Stimulated activated CD8-positive, alpha-beta memory T cell treated with anti-CD3 and anti-CD28 coated beads, Interleukin-4, amount 100 ng/mL, for 1 hour (primary cell): ENCODE measurements at places on chromosomes 2 and 18.
A peak's percentile ranks its signal among the peaks of the same experiment; 100 is the strongest.

GRCh38 chr18:62437235-62438017 lies 85.4 kb upstream of the ZCCHC2 start:
- DNase-seq = no peak

GRCh38 chr2:45103351-45104345 lies 94.4 kb upstream of the SIX2 start:
- DNase-seq = no peak

DNA sequence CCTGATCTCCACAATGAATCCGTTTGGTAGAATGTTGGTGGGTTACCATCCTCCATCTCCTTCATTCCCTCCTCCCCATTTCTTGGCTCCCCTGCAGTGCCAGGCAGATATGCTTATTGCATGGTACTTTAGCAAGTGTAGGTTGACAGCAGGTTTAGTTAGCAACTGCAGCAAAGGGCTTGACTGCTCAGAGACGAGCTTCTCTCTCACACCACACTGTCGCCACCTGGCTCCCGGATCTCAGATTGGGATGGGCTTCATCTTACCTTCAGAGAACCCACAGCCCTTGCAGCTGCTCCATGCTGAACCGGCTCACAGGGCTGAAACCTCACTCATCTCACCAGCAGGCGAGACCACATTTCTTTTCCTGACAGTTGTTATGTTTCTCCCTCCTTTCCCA lies 88.8 kb downstream of the VWA3B start:
- no peak for DNase-seq

DNA sequence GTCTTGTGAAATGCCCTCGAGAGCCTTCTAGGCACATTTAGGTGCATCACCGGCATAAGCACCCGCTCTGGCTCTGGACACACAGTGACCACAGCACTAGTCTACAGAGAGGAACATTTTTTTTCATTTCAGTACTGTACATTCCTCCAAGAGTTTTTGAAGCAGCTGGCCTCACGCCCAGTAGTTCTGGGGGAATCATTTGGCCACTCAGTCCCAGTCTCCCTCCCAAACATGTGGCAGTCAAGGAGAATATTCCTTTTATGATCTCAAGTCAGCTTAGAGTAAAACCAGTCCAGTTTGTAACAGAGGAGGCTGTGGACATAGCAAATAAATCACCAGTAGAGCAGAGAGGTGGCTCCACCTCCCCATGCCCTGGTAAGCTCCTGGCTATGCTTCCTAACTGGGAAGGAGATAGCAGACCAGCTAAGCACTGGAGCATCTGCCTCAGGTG lies 48.1 kb downstream of the KCNE4 start:
- no peak for DNase-seq

GRCh38 chr18:3760741-3761140 lies 310.8 kb downstream of the TGIF1 start:
- no peak for DNase-seq

DNA sequence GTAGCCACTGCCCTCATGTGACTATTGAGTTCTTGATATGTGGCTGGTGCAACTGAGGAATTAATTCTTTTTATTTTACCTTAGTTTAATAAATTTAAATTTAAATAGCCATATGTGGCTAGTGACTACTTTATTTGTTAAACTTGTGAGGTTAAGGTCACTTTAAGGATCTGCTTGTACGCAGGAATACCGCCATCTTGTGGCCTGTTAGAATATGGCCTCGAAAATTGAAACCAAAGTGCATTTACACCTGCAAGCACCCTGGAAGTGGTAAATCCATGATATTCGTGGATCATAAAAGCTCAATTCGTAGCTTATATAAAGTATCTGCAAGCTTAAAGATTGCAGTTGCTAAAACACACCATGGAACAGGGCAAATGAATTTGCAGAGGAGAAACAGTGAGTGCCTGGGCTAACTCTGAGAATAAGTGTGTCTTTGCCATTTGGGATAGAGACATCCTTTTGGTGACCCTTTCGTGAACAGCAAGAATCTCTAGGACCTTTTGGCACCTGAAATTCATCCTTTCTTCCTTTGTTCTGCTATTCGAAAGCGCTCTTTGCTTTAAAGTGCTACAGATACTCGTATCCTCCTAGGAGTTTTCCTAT lies 59.9 kb upstream of the REG3A start:
- no peak for DNase-seq

GRCh38 chr2:14081521-14081920 lies 551.0 kb upstream of the LRATD1 start:
- DNase-seq = no peak

DNA sequence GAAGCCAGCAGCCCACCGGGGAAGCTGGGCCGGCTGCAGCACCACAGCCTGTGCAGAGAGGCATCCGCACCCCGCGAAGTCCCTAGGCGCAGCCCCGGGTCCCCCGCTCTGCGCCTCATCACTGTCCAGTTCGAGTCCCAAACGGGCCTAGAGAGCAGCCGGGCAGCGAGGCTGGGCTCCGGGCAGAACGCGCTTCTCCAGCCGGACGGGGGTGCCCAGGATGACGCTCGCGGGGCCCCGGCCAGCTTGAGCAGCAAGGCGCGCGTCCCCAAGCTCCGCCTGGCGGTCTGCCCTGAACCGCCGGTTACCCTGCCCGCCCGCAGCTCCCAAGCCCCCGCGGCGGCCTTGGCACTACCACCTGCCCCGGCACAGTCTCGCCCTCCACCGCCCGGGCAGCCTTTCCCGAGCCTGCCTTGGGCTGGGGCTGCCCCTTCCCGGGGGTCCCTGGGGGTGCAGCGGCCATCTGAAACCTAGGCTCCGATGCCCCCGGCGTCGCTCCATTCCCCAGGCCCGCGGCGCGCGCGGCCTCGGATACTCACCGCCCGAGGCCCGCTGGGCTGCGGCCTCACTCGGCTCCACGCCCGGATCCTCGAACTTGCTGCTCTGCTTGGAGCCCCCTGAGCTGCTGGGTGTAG lies 591 bp downstream of the SLC16A14 start:
- peak; percentile 3 for DNase-seq

- DNase-seq = no peak
Observed at GRCh38 chr2:216956820-216957493, 97.1 kb upstream of the TNP1 start.

DNA sequence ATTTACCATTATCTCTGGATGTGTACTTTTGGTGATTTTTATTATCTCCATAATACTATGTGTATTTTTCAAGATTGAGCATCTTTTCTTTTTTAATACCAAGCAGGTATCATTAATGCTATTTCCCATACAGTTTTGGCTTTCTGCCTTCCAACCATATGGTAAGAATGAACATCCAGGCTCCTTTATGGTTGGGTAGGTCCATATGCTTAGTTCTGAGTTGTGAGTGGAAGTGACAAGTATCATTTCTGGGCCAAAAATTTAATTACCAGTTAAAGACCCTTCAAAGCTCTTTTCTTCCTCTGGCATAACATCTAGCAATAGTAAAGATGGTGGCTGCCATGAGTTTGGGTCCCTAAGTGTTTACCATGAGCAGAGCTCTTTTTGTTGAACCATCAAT lies 4.3 kb upstream of the RBM43 start:
- no peak for DNase-seq

DNA sequence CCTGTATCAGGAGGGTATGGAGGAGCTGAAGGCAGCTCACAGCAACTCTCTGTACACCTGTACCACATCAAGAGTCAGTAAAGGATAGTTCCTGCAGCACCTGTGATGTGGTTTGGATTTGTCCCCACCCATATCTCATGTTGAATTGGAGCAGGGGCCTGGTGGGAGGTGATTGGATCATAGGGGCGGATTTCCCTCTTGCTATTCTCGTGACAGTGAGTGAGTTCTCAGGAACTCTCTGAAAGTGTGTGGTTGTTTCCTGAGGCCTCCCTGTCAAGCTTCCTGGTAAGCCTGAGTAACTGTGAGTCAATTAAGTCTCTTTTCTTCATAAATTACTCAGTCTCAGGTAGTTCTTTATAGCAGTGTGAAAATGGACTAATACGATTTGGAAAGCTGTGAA lies 28.9 kb downstream of the OSBPL1A start:
- DNase-seq = no peak

GRCh38 chr2:181311837-181312236 lies 145.3 kb upstream of the ITGA4 start:
- no peak for DNase-seq

DNA sequence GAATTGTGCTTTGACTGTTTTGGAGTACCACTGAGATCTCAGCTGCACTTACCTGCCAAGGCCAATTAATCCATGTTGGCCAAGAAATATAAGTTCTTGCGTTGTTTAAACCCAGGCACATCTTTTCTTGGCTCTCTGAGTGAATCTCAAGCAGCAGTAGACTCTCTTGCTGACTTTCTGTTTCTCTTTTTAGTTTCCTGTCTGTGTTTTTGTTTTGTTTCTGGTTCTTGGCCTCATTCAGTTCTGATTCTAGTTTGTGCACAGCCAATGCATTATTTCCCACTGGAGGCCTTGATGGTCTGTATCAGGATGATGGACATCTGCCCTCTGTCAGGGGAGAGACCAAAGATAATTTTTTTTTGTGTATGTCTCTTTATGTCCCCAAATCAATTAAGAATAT lies 379.4 kb downstream of the CDH2 start:
- DNase-seq = no peak

DNA sequence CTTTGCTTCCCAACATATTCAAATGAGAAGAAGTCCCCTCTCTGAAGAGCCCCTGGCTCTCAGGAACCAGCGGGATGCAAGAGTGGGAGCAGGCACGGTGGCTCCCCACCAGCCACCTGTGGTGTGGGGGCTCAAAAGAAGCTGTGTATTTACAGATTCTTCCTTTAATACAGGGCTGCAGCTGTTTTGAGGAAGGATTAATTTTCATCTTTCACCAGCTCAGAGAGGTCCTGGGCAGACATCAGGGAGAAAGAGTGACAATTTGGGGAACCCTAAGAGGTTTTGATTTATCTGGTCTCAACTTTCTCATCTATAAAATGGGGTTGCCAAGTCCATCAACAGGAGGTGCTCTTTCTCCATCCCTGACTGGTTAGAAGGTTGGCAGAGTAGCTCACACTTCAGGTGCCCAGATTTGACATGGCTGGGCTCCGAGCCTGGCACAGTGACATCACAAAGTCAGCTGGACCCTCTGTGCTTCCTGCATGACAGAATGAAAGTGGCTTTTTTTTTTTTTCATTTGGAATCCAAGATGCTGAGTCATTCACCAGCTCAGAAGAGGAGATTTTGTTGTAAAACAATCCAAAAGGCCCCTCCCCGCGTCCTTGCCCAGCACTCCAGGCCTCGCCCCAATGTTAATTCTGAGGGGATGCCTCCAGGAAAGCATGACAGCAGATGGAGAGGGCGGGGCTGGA lies 15.5 kb upstream of the SIX2 start:
- no peak for DNase-seq

GRCh38 chr2:172614932-172615331 lies 59.0 kb downstream of the PDK1 start:
- DNase-seq = no peak

GRCh38 chr2:157479081-157480027 lies 35.5 kb upstream of the CYTIP start:
- DNase-seq = no peak

DNA sequence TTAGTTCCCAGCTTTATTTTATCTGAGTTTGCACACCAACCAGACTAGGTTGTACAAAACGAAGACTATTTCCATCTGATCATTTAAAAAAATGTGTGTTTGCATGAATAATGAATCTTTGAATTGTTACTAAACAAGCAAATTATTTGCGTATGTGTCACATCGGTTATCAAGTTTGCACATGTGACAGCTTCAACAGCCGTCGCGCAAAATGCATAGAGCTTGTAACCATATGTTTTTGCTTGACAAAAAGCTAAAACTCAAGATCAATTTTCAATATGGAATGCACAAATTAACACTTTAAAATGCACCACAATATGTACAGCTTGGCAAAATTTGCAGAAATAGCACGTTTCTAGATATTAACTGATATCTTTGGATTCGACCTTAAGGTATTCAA lies 184.1 kb downstream of the PTGR3 start:
- no peak for DNase-seq

- DNase-seq = no peak
Observed at GRCh38 chr2:215382480-215382879, 53.4 kb downstream of the FN1 start.
